Right lobe of liver (tissue), 6 donors: ENCODE measurements at places on chromosomes 4 and X. TPM values are rescaled to one million over a fixed set of nuclear protein-coding genes. Genes with fewer than 3 reads are reported as not detected.

The TCEANC gene
- total RNA-seq, result 3.4 TPM

The STOX2 gene
- 2.2 TPM for total RNA-seq

The ZNF41 gene
- total RNA-seq, result 2.7 TPM

The SPANXA2 gene
- total RNA-seq, result not detected

The KLHL4 gene
- total RNA-seq, result 0.33 TPM

The REELD1 gene
- total RNA-seq, result 0.12 TPM

The FGF2 gene
- 1.00 TPM for total RNA-seq

The MSX1 gene
- 0.15 TPM for total RNA-seq

The GBA3 gene
- 60.0 TPM for total RNA-seq

The STEEP1 gene
- total RNA-seq, result 5.7 TPM

The AMOT gene
- total RNA-seq, result 2.9 TPM

The PPEF2 gene
- total RNA-seq, result not detected

DNA sequence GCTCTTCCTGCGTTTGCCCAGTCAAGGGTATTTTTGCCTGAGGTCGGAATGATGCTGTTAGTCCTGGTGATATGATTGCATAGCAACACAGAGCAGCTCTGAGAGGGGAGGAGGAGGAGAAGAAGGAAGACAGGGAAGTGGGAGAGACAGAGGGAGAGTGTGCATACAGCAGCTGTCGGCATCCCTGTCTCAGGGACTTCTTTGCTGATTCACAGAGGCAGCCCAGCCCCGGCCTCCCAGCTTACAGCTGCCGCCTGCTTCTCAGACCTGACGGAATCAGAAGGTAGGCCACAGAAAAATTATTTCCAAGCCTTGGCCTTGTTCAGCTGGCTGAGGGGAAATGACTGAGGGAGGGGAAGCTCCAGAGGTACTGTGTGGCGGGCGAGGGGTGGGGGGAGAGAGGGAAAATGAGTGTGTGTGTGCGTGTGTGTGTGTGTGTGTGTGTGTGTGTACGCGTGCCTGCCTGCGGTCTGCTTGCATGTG lies 319 bp downstream of the DRP2 start:
- DNase-seq, result no peak

GRCh38 chrX:1283741-1284140 lies 15.1 kb downstream of the CSF2RA start:
- DNase-seq, result no peak

DNA sequence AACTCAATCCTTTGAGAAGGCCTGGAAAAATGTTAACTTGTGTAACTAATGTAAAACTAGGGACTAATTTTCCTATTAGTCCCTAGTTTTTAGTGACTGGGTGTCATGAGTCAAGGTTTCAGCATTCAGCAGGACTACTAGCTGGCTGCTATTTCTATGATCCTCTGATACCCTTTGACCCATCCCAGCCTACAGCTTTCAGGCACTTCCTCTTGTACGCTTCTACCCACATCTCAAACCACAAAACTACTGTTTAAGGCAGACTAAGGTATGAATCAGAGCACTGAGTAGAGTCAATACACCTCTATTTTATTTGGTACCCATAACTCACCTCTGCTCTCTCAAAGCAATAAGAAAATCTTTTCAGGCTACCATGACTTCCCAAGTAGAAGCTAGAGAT lies 809.6 kb downstream of the PDHA2 start:
- DNase-seq, result no peak

DNA sequence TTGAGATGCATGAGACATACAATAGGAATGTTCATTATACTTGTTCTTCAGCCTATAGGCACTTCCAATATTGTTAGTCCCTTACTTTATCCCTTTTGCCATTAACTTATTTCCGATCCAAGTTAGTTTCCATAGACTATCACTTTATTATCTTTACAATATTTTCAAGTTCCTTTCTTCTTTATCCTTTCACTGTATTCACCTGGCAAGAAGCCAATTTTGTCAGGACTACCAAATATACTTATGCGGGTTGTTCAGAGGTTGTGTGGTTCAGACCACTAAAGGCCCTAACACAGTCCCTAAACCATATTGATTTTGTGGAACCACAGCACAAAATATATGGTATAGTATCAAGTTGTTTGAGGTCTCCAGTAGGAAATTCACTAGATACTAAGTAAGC lies 245.0 kb upstream of the HTR2C start:
- no peak for DNase-seq

- no peak for DNase-seq
Observed at GRCh38 chr4:100369871-100370270, 148.0 kb downstream of the EMCN start.

- DNase-seq, result no peak
Observed at GRCh38 chr4:53734182-53734581, 142.9 kb upstream of the LNX1 start.

GRCh38 chr4:80592950-80593349 lies 257.4 kb downstream of the CFAP299 start:
- no peak for DNase-seq

DNA sequence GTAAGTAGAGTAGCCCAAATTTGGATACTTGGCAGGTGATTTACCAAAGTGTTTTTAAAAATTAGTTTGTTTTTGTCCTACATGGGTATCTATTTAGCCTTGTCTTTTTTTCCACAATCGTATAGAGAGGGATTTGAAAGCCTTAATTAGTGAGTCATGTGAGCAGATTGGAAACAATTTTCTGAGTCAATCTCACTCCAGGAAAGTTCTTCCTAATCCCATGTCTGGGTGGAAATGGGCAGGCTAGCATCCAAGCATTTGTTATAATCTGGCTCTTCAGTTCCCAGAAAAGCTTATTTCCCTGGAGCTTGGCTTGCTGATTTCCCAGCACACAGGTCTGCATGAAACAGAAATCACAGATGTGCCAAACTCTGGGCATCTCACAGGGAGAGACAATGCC lies 426.9 kb upstream of the BOD1L1 start:
- no peak for DNase-seq

DNA sequence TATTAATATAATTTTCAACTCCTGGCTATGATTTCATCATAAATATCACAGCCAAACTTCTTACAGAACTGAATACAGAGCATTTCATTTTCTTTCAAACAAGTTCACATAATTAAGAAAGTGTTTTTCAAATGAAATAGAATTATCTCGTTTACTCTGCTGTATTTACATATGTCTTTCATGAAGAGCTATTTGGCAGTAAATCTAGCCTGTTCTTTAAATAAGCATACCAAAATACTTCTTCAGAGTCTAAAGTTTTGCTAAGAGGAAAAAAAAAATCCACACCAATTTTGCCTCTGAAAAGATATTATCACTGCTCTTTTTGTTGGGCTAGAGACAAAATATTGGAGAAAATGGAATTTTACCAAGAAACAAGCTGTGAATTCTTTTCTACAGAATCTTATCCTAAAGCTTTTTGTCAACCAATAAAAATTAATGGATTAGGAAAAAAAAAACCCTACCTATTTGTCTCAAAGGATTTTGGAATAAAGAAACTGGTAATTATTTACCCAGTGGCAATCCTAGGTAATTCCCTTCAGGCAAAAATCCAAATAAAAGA lies 287.9 kb upstream of the NR3C2 start:
- DNase-seq, result no peak

- no peak for DNase-seq
Observed at GRCh38 chr4:122777846-122778673, 45.6 kb downstream of the BBS12 start.

DNA sequence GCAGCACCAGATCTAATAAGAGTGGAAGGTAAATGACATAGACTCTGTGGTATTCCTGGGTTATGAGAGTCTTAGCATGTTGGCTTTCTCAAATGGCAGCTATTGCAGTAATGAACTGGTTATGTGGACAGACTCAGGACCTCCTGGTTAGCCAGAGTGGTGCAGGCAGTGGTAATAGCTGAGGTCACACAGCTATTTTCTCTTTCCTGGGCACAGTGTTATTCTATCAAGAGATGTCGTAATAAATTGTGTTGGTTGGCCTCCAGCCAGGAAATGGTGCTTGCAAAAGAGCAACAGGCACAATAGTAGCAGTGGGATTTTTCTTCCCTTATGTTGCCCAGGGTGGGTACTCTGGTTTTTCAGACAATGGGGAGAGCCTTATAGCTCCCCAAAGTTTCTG lies 279.2 kb upstream of the FGF16 start:
- DNase-seq, result peak; percentile 68

DNA sequence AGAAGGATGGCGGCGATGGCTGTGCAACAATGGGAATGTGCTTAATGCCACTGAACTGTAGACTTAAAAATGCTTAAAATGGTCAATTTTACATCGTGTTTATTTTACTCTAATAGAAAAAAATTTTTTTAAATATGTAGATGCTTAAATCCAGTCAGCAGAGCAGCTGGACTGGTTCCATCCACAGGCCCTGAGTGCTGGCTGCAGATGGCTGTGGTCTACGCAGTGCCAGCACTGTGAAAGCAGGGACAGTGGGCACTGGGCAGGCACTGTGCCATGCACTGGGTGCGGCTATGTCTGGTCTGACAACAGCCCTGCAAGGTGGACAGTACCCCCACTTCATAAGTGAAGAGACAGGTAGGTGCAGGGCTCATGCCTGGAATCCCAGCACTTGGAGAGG lies 175.2 kb downstream of the AFAP1 start:
- no peak for DNase-seq

DNA sequence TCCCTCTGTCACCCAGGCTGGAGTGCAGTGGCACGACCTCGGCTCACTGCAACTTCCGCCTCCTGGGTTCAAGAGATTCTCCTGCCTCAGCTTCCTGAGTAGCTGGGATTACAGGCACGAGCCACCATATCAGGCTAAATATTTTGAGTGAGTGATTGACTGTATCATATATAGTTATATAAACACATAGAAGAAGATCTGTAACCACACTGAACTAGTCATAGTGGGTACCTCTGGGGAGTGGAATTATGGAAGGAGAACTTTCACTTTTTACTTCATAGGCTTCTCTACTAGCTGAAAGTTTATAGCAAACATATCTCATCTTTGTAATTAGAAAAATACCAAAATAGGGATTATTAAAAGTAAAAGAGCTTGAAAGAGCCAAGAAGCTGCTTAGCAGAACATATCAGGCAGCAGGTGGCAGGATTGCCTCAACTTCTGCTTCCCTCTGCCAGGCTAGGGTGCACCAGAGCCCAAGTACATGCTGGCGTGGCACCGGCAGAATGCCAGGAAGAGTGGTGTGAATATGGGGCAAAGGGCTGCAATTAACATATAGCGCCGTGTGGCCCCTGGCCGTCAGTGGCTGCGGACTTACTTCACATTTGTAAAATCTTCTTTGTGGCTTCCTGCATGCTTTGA lies 39.5 kb upstream of the CD40LG start:
- DNase-seq, result no peak

- peak; percentile 70 for DNase-seq
Observed at GRCh38 chrX:56797574-56798338, 68.7 kb downstream of the NBDY start.

DNA sequence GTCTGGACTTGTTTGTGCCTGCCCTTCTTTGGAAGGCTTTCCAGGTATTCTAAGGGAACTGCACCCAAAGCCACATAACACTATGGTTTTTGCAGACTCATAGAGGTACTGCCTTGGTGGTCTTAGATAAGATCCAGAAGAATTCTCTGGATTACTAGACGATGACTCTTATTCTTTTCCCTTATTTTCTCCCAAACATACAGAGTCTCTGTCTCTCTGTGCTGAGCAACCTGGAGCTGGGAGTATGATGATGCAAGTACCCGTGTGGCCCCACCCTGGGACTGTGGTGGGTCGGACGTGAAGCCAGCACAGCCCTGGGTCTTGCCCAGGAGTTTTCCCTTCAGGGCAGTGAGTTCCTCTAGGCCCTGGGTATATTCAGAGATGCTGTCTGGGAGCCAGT lies 1342.4 kb upstream of the TENM3 start:
- no peak for DNase-seq

DNA sequence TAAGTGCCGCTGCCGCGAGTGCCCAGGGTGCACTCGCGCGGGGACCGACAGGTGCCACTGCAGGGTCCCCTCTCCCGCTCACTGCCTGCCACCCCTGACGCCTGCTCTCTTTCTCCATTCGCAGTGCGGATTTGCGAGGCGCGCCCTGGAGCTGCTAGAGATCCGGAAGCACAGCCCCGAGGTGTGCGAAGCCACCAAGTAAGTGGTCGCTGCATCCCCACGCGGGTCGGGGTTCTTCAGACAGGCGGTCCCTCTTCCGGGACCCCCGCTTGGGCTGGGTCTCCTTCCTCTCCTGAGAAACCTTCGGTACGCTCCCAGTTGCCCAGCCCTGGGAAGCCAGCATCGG lies 547 bp downstream of the GUCY1A1 start:
- DNase-seq, result peak; percentile 63

- DNase-seq, result no peak
Observed at GRCh38 chr4:79250887-79251286, 75.0 kb downstream of the NAA11 start.
